ENCODE measurements at places on chromosomes 11 and 22.
A peak's percentile ranks its signal among the peaks of the same experiment; 100 is the strongest.

- no peak for DNase-seq
Observed at GRCh38 chr22:38413085-38414008, 41.7 kb downstream of the KCNJ4 start.

DNA sequence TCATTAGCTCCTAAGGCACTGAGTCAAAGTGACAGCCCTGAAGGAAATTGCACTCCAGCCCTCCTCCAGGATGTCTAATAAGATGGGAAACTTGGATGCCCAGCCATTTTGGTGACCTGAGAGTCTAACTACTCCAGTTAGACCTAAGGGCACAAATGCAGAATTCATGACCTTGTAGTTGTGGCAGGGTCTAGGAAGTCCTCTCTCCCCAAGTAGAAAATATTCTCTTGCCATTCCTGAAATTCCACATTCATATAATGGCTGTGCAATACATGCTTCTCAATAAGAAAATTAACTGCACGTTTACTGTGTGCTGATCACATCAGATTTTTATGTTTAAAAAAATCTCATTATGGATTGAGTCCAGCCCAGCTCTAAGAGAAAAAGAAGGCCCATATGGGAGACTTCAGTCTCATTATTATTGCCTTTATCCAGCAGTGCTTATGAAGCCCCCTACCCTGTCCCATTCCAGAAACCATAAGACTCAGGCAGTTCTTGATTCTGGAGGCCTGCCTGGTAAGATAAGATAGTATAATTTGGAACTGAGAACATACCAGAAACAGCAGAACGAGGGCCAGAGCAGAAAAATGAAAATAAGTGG is 133.7 kb upstream of the LDLRAD3 start:
- DNase-seq, result no peak

- no peak for DNase-seq
Observed at GRCh38 chr11:86923999-86924766, 31.0 kb downstream of the FZD4 start.

- DNase-seq, result no peak
Observed at GRCh38 chr11:46649180-46649738, 31.9 kb downstream of the ATG13 start.

- DNase-seq, result no peak
Observed at GRCh38 chr22:22397292-22397870, 111.2 kb downstream of the ZNF280B start.

GRCh38 chr11:74380746-74381439 is 17.3 kb downstream of the PGM2L1 start:
- DNase-seq, result no peak

GRCh38 chr22:40033586-40034380 is 39.0 kb downstream of the FAM83F start:
- DNase-seq, result no peak

DNA sequence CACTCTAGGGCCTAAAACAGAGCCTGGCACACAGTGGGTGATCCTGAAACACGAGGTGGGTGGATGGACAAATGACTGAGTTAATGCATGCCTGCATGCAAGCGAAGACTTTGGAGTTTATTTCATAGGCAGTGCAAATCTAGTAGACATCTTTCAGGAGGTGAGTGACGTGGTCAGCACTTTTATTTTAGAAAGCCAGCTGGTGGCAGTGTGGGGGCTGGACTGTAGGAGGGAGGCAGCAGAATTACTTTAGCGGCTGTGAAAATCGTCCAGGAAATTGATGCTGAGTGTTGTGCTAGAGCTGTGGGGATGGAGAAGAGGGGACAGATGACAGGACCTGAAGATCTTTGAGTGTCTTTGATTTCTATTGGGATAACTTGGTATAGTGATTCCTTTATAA is 47.1 kb downstream of the BMAL1 start:
- peak; percentile 48 for DNase-seq

GRCh38 chr11:3000032-3000961 is 8.2 kb upstream of the NAP1L4 start:
- DNase-seq, result peak; percentile 14

- DNase-seq, result no peak
Observed at GRCh38 chr11:130635937-130636630, 187.6 kb downstream of the ADAMTS15 start.

- DNase-seq, result no peak
Observed at GRCh38 chr11:110379936-110380335, 49.8 kb upstream of the FDX1 start.

GRCh38 chr11:78109081-78110015 is 29.7 kb upstream of the NDUFC2 start:
- peak; percentile 70 for DNase-seq

GRCh38 chr11:721741-722345 is 15.8 kb downstream of the EPS8L2 start:
- no peak for DNase-seq

DNA sequence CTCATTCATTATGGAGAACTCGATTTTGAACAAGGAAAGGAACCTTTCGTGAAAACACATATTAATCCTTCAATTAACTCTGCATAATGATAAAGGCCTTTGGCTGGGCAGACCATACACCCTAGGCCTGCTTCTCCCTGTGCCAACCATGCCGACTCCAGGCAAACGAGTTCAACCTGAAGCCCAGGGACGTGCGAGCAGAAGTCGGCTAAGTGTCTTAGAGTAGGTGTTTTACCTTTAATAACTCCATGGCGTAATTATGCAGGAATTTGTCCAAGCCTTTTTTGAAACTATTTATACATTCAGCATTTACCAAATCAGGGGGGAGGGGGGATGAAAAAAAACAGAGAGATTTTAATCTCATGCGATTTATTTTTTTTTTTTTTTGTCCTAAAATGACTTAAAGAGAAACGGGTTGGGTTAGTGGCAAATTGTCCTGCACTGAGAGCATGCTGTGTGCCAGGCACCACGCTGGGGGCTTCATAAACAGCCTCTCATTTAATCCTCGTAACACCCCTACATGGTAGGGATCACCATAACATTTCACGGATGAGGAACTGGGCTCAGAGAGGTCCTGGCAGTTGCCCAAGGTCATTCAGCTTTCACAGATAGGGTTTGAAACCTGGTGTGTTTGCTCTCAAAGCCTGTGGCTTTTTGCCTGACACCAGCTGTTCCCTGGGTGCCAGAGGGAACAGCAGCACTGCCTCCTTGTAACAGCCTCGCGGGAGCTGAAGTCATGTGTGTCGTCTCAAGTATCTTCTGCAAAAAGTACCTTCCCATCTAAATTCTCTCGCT is 423.9 kb downstream of the MN1 start:
- no peak for DNase-seq

- DNase-seq, result no peak
Observed at GRCh38 chr11:18770479-18771125, 21.0 kb downstream of the PTPN5 start.

DNA sequence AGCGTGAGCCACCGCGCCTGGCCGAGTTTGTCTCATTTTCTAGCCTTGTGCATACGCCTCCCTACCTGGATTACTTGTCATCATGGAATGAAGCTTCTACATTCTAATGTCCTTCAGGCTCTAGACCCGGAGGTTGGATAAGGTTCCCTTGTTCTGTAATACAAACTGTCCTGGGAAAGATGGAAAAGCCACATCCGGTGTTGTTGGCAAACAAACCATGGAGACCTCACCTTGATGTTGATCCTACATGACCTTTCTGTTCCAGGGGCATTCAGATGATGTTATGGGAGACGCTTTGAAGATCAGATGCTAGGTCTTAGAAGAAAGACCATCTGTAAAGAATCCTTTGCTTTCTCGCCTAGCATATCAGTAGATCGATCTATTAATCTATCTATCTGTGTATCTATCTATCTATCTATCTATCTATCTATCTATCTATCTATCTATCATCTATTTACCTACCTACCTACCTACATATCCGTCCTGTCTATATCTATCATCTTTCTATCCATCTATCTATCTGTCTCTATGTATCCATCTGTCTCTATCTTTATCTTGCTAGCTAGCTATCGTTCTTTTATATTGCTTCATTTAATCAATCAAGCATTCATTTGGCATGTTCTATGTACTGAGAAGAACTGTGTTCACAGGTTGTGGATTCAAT is 46.3 kb upstream of the GRK3 start:
- DNase-seq, result no peak

- DNase-seq, result no peak
Observed at GRCh38 chr11:112624431-112624830, 336.8 kb upstream of the NCAM1 start.

DNA sequence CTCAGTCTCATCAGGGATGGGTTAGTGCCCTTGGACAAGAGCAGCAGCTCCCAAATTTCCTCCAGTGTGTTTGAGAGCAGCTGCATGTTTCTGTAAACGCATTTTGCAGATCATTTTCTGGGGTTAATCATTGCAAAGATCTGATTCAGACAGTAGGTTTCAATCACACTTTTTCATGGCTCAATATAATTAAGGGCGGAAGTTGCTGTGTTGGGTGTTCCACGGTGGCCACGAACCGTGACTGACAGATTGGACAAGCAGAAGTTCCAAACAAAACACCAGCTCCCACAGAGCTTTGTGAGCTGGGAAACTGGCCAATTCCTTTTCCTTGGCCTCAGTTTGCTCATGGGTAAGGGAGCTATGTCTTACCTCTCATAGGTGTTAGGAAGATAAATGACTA is 8.4 kb upstream of the RASSF10 start:
- DNase-seq, result no peak

GRCh38 chr11:27349919-27350318 is 13.1 kb downstream of the CCDC34 start:
- no peak for DNase-seq

DNA sequence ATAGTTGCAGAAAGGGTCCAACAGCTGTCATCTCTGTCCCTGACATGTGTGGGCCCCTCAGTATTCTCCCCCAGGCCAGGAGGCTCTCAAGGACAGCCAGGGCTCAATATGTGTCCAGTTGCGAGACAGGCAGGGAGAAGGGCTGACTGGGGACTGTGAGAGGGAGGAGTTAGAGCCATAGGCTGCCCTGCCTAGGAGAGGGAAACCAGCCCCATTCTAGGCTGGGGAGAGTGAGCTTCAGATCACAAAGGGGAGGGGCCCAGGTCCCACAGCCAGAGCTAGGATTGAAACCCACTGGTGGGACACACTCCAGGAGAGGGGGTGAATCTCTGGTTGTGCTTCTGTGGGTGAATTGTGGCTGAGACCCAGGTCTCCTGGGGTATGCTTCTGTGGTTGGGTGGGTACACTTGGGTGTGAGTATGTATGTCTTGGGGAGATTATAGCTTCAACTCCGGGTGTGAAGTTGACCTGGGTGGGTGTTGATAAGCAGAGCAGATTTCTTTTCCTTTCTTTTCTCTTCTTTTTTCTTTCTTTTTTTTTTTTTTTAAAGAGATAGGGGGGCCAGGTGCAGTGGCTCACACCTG is 2.1 kb upstream of the CARNS1 start:
- DNase-seq, result no peak

DNA sequence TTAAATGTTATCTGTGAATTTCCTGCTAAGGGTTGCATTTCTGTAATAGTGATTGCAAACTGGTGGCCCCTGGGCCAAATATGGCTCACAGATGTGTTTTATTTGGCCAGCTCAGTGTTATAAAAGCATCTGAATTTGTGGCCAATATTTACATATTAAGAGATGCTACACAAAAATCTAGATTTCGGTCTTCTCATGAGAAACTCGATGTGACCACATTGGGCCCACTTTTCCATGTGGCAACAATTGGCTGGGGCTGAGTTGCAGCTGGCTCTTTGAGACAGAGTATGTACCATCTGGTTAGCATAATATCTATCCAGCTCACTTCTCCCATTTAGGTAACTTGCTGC is 244.5 kb upstream of the POU2AF2 start:
- no peak for DNase-seq

GRCh38 chr22:20436307-20436767 is 1.3 kb downstream of the SCARF2 start:
- no peak for DNase-seq

GRCh38 chr22:23385678-23386631 is 194.1 kb downstream of the IGLL1 start:
- peak; percentile 85 for DNase-seq

DNA sequence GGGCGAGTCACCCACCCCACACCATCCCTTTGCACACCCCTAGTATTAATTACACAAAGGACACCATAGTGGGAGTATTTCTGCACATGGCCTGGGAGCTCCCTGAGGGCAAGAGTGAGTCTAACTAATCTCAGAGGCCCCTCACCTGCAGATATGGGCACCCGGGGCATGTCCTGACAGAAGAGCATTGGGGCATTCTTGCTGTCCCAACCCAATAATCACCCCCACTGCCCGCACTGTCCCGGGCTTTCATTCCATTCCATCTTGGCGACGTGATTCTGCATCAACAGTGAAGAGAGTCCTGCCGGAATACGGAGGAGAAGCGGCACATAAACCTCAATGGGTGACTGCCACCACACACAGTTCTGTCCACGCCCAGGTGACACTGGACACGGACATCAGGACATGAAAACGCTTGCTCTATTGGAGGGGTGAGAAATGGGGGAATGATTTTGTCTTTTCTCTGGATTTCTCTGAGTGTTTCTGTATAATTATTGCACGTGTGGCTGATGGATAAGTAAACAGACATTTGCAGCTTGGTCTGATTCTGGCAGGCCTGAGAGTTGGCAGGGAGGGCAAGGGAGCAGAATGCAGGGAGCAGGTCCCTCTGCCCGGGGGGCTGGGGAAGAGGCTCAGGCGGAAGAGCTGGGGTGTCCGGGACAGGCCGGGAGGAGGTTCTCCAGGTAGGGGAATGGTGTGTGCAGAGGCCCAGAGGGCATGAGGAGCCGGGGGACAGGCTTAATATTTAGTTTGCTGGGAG is 38.2 kb downstream of the SCUBE1 start:
- no peak for DNase-seq

DNA sequence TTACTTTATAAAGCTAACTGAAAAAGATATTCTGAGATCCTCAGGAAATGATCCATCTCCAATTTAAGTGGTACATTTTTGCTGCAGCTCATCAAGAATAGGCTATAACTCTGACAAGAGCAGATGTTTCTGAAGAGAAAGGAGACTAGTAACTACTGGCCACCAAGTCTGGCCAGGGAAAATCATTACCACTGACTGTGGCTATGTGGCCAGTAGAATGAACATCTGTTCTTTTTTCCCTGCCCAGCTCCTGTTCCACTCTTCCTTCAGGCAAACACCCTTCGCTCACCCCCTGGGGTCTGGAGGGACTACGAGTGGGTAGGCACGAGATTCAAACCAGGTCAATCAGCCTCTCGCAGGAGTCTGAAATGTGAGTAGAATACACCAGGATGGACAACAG is 23.9 kb downstream of the TMEM123 start:
- DNase-seq, result no peak

- DNase-seq, result no peak
Observed at GRCh38 chr22:47574556-47574955, 812.1 kb downstream of the TBC1D22A start.

DNA sequence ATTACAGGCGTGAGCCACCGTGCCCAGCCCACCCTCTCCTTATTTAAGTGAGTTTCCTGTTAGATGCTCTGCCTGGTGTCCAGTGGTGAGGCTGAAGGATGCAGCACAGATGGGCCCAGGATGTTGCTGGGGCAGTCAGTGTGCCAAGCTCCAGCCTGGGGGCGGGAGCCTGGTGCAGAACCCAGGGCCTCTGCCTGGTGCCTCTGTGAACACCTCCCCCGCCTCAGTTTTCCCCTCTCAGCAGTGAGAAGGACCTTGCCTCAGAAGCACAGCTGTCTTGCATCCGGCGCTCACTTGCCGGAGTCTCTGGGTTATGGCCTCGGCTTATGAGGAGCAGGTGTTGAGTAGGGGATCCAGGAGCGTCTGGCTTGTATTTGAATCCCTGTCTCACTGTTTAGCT is 116.2 kb downstream of the KIAA1671 start:
- DNase-seq, result no peak

GRCh38 chr11:83449338-83449913 is 163.3 kb upstream of the CCDC90B start:
- no peak for DNase-seq

Measured in cerebellum (tissue), 4 donors.